ENCODE measurements at places on chromosomes 1 and 21.

DNA sequence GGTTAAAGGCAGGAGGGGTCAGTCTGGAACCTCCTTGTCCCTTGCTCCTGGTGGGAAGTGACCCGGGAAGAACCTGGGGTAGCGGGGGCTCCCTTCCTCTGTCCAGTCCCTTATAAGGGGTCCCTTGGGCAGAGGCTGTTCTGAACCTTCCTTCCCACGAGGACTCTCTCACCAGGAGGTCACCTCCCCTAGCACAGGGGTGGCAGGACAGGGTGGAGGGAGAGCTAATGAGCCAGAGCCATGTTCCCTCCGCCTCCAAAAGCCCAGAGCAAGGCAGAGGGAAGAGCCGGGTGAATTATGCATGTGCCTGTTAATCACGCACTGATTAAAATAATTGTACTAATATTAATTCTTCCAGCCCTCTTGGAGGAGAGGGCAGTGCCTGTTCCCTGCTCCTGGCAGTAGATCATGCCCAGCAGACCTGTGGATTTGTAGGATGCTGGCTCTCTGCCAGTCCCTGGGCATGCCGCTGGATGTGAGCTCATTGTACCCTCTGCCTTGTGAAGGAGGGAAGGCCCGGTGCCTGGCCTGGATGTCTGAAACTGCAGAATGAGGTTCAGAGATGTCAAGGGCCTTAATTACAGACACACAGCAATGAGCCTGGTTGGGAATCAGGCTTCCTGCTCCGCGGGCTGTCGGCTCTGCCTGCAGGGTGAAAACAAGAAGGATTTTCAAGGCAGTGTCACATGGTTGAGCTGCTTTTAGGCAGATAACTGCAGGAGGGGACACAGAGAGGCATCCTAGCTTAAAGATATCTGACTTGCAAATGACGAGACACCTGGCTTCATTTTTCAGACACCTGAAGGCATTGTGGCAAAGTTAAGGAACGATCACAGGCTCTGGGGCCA, 68.2 kb downstream of the IGSF21 start:
- no peak for DNase-seq

DNA sequence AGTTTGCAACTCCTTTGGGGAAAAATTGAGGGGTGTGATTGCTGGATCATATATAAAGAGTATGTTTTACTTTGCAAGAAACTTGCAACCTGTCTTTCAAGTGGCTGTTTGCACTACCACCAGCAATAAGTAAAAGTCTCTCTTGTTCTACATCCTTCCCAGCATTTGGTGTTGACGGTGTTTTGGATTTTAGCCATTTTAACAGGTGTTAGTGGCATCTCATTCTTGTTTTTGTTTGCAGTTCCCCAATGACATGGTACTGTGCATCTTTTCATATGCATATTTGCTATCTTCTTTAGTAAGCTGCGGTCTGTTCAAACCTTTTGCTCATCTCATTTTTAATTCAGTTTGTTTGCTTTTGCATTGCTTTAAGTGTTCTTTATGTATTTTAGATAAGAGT, 535.5 kb downstream of the LRRIQ3 start:
- no peak for DNase-seq

DNA sequence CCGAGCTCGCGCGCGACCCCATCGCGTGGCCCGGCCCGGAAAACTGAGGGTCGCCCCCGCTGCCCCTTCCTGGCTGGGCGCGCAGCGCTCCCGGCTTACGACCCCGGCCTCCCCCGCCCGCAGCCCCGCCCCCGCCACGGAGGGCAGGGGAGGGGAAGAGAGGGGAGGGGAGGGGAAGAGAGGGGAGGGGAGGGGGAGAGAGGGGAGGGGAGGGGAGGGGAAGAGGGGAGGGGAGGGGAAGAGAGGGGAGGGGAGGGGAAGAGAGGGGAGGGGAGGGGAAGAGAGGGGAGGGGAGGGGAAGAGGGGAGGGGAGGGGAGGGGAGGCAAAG, 6.7 kb upstream of the ANKRD65 start:
- DNase-seq, result no peak

- DNase-seq, result no peak
Observed at GRCh38 chr1:54695221-54695620, 20.4 kb upstream of the TTC4 start.

GRCh38 chr1:166087734-166088571, 78.8 kb downstream of the FAM78B start:
- DNase-seq, result no peak

- DNase-seq, result no peak
Observed at GRCh38 chr1:51280321-51280978, 44.4 kb downstream of the RNF11 start.

DNA sequence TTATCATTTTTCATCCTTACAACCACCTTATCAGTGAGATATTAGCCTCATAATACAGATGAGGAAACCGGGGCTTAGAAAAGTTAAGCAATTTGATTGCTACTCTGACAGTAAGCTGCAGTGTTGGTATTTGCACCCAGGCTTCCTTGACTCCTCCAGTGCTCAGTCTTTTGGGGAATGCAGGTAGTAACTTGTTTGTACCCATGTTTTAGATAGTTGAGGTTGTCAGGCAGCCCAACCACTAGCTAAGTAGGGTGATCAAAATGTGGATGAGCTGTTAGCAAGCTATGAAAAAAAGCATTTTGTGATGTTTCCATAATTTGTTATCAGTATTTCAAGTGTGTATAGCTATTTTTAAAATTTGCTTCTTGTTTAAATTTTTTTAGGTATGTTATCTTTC, 80.8 kb downstream of the SASS6 start:
- no peak for DNase-seq
